ENCODE measurements at places on chromosomes 3 and 15.

GRCh38 chr3:49295489-49296058 is 18.5 kb upstream of the C3orf62 start:
- no peak for DNase-seq

DNA sequence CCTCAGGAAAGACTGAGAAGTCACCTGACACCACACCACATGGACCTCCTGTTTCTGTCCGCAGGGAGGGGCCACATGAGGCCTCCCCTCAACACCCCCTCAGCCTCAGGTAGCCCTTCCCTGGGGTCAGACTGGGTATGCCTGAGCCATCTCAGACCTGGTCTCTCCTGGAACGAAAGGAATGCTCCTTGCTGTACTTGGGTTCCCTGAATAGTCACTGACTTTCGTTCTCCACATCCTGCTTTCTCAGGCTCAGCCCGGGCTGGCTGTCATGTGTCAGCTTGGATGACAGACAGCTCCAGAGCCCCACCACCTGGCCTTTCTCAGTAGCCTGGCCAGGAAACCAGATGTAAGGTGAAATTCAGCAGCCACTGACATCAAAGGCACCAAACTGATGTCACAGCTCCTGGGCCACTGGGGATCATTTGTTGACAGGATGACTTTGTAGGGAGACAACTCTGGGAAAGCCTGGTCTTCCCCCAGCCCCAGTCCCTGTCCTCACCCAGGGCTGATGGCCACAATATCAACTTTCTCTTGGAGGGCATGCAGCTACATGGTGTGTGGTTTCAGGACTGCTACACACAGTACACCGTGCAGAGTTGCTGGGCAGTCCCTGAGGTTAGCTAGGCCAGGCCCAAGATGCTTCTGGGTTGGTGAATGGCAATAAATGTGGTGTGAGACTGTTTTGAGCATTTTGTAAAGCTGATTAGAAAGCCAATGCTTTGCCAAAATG is 141.4 kb upstream of the MRPS22 start:
- DNase-seq = no peak

- DNase-seq = no peak
These were observed 61.5 kb downstream of the C3orf38 start for GRCh38 chr3:88211096-88211890.

DNA sequence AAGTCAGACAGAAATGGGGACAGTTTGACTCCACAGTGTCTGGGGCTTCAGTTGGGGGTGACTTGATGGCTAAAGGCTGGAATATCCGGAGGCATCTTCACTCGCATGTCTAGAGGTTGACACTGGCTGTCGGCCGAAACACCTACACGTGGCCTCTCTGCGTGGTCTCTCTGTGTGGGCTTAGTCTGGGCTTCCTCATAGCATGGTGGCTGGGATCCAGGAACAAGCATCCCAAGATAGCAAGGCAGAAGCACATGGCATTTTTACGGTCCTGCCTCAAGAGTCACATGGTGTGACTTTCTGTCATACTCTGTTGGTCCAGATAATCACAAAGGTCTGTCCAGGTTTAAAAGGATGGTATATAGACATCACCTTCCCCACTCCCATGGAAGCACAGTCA is 34.5 kb downstream of the MAGI1 start:
- no peak for DNase-seq

DNA sequence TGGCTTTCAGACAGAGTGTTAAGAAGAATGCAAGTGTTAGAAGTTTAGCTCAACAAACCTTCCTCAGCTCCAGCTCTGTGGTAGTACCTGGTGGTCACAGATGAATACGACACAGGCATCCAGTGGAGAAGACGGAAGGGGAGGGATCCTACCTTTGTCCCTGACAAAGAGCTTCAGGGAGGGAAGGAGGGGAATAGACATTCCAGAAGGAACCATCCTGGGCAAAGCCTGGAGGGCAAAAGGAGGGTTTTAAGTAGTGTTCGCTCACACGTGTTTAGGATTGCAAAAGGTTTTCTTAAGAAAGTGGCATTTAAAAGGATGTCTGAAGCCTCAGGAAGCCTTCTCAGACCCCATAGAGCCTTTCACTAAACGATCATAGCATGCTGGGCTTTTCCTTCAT is 2.8 kb downstream of the CHCHD4 start:
- DNase-seq = no peak

DNA sequence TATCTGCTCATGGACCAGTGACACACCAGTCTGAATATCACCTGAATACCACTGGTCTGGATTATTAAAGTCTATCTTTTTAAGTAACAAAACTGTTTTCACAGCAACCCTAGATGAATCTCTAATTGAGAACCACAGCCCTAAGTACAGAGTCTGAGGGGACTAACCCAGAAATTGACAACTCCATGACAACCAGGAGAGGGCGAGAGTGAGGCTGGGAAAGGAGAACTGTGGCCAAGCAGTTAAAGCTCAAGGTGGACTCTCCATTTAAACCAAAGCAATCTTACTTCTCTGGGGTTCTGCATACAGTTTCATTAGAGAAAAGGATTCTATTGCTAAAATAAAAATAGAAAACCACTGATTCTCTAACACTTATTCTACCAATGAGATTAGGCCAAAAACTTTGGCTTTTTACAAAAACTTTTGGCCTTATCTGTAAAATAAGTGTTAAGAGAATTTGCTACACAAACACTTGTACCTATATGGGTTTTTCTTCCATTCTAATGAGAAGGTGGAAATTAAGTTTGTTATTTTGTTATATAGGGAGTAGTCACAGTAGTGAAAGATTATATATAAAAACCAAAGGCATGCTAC is 11.4 kb downstream of the NEK10 start:
- DNase-seq = no peak

- DNase-seq = no peak
These were observed 2.3 kb downstream of the GORASP1 start for GRCh38 chr3:39104961-39105686.

DNA sequence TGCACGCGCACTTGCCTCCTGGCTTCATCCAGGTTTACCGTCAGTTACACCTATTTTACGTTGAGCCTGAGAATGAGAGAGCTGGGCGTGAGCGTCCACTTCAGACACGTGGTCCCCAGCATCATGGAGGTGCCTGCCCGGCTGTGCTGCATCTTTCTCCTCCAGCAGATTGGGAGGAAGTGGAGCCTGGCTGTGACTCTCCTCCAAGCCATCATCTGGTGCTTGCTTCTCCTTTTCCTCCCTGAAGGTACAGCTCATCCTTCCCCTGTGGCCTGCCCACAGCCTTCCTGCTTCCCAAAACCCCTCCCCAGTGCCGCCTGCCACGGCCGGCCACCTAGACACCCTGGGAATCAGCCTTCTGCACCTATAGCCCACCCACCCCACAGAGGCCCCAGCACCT is 31.6 kb downstream of the SLC22A14 start:
- DNase-seq = no peak

GRCh38 chr3:4698125-4698821 is 205.1 kb downstream of the ITPR1 start:
- no peak for DNase-seq

GRCh38 chr3:71069797-71070196 is 513.7 kb downstream of the FOXP1 start:
- DNase-seq = no peak

DNA sequence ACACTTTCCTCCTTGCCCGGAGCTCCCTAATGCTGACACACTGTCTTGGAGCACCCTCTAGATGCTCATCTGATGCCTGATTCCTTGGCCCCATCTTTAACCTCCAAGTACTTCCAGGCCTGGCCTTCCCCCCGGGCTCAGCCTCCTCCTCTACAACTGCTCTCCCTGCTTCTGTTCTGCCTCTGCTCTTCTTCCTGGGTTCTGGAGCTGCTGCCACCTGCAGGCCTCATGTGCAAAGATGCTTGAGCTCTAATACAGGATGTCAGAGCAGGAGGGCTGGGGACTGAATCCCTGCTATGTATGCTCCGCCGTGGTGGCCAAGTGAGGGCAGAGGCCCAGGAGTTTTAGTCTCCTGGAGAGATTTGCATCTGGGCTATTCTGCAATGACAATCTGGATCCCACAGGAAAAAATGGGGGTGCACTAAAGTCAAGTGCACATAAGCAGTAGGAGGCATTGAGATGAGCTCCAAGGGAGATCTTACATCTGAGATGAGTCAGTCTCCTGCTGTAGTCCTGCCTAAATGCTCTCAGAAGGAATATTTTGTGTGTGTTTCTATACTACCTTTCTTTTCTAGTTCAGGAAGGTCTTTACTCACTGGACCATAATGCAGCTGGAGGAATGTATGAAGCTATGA is 296.3 kb downstream of the UACA start:
- DNase-seq = no peak

GRCh38 chr3:129622226-129622874 is 15.9 kb upstream of the PLXND1 start:
- no peak for DNase-seq

DNA sequence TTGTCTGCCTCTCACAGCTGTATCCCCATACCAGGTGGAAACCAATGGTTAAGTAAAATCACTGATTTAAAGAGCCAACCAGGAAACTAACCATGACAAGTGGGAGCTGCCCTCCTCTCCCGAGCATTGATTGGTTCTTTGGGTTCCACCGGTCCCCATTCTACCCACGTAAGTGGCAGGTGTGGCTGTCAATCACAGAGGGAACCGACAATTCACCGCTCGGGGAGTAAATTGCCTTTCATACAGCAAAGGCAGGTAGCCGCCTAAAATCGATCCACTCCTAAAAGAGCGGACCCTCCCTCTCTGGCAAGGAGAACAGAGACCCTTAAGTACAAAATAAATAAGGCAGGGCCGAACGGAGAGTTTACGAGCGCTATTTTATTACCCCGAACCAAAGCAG is 1.2 kb downstream of the ERC2 start:
- peak; percentile 16 for DNase-seq

DNA sequence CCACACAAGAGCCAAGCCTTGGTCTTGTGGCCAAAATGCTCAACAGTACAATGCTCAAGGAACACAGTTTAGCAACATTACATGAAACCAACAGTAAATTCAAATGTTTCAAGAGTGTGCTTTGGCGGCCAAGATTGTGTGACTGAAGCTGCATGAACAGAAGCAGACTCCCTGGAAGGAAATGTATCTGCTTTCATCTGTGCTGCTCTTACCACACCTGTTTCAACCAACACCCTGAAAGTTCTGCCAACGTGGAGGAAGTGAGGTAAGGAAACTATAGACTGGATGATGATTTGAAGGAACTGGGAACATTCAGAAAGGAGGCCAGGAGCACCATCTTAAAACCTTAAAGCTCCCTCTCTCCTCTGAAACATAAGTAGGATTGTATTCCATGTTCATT is 55.7 kb downstream of the MB21D2 start:
- DNase-seq = no peak

DNA sequence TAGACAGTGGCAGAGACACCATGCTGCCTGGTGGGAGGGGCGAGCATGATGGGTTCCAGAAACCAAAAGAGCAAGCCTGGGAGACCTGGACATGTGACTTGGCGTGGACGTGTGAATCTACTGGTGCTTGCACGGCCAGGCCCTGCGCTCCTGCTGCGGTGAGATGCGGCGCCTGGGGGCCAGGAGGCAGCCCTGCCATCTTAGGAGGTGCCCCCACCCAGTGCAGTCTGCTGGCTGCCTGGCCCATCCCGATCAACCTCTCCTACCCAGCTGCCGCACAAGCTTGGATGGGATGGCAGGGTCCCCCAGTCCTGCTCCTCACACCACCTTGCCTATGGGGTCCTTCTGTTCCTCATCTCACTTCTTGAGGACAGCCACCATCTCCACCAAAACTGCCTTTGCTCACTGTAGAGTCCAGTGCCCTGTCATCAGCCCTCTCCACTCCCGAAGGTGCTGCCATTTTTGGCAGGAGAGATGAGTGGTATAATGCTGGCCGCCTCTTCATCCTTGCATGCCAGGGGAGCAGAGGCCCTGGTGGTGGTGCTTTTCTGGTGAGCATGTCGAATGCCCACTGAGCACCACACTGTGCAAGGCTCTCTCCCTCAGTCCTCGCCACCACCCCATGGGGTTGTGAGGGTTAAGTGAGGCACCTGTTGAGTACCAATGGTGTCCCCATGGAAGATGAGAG is 3.1 kb upstream of the ABTB1 start:
- DNase-seq = no peak

DNA sequence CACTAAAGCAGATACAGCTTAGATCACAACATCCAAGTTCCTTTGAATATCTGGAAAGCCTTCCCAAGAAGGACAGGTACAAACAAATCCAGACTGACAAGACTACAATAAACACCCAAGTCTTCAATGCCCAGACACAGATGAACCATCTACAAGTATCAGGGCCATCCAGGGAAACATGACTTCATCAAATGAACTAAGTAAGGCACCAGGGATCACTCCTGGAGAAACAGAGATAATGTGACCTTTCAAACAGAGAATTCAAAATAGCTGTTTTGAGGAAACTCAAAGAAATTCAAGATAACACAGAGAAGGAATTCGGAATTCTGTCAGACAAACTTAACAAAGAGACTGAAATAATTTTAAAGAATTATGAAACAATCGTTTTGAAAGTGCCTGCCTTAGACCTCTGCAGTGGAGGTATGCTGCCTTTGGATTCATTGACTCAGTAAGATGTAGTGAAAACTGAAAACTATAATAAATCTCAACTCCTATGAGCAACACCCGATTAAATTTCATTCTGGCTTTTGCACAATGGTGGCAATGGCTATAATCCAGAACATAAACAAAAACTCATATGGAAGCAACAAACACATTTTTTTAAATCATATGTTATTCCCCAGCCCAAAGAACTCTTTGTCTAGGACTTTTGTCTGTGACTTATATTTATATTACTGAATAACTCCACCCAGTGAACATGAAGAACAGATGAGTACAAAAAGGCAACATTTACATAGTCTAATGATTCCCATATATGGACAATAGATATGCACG is 12.6 kb upstream of the COL8A1 start:
- no peak for DNase-seq

DNA sequence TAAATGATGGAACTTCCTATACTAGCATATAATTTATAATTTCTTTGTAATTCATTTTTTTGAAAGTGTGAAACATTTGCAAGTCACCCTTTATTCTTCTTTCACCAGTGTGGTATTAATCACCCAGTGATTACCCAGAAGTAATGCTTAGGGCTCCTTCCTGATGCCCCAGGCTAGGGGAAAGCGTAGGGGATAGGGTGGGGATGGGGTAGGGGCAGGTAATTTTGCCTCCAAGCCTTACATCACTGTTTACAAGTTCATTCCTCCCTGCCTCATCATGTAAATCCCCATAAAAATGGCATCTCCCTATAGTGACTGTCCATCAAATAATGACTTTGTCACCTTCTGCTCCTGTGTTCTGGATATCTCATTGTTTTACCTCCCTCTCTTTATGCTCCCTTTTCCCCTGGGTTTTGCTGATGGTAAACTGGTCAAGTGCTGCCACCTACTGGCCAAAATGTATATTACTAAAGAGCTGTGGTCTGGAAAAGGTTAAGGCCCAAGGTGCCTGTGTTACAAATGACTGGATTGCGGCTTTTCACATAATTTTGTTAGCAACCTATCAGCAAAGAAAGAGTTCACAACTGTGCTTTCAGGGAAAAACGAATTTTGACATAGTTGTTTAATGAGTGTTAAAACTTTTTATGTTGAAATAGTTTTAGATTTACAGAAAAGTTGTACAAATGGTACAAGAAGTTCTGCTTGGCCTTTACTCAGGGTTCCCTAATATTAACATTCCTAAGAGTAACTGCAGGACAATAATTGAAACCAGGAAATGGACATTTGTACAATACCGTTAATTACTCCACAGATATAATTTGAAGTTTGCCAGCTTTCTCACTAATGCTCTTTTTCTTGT is 54.7 kb downstream of the ONECUT1 start:
- DNase-seq = peak; percentile 69

- no peak for DNase-seq
These were observed 152.9 kb upstream of the GOLIM4 start for GRCh38 chr3:168248383-168249204.

GRCh38 chr3:18758047-18758704 is 333.0 kb upstream of the SATB1 start:
- no peak for DNase-seq
